ENCODE measurements at places on chromosomes 11 and 22. TPM values are rescaled to one million over a fixed set of nuclear protein-coding genes. Genes with fewer than 3 reads are reported as not detected.

DNA sequence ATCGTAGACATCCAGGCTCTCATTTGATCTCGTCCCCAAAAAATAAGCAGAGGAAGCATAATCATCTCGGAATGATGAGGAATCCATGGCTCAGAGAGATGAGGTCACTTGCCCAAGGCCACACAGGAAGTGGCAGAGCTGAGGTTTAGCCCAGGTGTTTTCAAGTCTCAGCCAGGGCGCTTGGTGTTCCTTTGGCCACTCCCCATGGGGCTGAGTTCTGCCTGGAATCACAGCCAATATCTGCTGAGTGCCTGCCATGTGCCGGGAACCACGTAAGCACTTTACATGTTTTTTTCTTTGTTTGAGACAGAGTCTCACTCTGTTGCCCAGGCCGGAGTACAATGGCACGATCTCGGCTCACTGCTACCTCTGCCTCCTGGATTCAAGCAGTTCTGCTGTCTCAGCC is 29.5 kb upstream of the MYH9 start:
- no peak for DNase-seq

DNA sequence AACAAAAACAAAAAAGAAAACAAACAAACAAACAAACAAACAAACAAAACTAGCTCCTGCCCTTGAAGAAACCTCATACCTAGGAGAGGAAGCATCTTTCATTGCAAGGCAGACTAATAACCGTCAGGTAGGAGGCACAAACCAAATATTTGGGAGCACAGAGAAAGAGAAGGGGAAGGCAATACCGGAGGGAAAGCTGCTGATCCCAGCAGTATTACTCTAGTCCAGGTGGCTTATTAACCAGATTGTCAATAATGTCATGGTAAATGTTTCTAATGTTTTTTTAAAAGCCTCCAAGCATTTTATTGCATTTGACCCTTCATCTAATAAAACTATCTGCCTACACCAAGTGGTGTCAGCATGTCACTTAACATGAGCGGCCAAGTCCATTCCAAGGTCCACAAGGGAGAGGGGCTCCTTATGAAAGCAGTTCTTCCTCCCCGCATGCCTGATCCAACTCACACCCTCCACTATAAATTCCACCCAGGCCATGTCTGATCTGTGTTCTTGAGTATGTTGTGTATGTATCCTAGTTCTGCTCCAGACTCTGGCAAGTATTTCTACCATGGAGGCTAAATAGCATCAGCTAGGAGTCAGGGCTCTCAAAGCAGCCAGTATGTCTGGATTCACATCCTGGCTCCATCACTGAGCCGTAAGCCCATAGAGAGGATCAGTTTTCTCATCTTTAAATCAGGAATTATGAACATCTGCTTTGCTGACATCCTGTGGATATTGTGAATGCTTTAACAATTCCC is 208.1 kb upstream of the TENM4 start:
- DNase-seq, result no peak

- DNase-seq, result no peak
Measured at GRCh38 chr11:38814670-38815069, 2216.6 kb upstream of the RAG2 start.

DNA sequence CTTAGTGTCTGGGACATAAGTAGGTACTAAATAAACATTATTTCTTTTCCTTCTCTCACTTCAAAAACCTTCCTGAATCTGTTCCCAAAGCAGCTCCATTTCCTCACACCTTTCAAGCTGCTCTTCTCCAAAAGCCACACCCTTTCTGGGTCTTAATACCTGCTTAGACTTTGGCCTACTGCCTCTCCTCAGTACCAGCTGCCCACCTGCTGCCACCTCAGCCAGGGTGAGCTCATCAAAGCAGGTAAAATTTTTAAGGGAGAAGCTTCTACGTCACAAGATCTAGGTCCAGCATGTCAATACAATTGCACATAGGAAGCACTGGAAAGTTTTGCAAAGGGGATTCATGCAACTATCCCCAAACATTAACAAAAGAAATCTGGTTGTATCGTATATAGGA is 108.4 kb downstream of the RPL27A start:
- DNase-seq, result no peak

- DNase-seq, result no peak
Measured at GRCh38 chr22:30867746-30868662, 100.6 kb downstream of the MORC2 start.

GRCh38 chr11:316031-316701 is 2.3 kb downstream of the IFITM1 start:
- DNase-seq, result no peak

DNA sequence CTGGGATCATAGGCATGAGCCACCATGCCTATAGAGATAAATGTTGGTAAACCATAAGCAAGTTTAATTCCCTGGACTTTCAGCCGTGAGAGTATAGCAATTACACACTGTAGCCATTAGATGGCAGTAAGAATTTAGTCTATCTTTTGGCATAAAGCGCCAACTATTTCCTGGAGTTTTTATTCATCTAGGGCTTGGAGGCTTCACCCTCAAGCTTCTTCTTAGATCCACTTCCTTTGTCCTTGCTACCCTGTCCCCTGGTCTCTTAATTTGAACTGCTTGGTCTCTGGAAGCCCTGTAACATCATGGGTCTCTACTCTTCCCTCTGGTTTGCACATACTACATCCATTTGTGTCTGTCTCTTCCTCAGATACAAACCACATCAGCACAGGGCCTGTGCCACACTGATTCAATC is 38.2 kb downstream of the OR10A6 start:
- DNase-seq, result no peak

PRR33 gene
- 0.16 TPM for polyA plus RNA-seq

OR10D3 gene
- not detected for polyA plus RNA-seq

PPFIBP2 gene
- 19.0 TPM for polyA plus RNA-seq

RRP7A gene
- polyA plus RNA-seq, result 34.8 TPM
